NCI-H1436 treated with DMSO at 0.1 percent for 48 hours (cell line): ENCODE measurements at places on chromosomes 1 and 21.

- DNase-seq: no peak
These were observed 221.3 kb upstream of the KCTD3 start for GRCh38 chr1:215345766-215346165.

- DNase-seq: no peak
These were observed 40.1 kb downstream of the PTAFR start for GRCh38 chr1:28136169-28136921.

DNA sequence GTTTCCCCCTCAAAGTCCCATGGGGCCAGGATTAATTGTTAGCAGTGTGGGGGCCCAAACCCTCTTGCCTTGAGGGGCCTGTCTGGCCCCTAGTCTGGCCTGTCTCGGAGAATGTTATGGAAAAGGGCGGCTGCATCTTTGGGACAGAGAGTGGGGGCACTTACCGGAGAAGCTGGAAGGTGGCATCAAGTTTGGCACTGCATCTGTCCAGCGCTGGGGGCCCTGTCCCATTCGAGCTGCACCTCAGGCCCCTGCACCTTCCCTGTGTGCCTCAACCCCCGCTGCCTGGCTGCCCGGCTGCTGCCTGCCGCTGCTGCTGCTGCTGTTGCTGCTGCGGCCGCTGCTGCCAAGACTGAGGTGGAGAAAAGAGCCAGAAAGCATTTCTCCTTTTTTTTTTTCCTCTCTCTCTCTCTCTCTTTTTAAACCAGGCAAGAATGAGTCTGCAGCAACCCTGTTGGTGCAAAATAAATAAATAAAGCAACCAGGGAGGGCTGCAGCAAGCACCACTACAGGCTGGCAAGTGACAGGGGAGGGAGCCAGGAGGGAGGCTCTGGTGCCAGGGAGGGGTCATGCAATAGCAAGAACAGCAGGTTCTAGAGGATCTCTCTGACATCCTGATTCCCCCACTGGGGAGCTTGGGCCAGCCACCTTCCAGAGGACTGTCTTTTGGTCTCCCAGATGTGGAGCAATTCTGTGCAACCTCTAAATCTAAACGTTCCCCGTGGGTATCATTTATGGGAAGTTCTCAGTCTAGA lies at the start of gene LINGO4:
LINGO4 (minus strand) TSS at position 354 of the 755 bp plus-strand sequence. CDS start 2,715 bp downstream, outside the sequence.
- no peak for DNase-seq

DNA sequence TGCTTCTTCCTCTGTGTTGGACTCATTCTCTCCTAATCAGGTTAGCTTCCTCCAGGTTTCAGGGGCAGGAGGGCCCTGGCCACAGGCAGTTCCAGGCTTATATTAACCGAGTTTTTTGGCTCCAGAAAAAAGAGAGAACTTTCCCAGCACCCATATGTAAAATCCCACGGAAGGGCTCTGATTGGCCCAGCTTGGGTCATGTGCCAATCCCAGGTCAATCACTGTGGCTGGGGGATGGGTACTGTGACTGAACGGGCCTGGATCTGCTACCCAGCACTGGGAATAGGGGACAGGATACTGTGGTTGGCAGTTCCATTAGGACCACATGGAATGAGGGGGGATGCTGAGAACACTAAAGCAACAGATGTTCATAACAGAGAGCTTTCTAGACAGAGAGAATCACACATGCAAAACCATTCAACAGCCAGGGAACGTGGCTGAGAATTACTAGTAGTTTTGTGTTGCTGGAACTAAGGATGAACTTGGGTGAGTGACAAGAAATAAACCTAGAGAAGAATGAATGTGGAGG lies 51.1 kb upstream of the NEK2 start:
- DNase-seq: no peak

DNA sequence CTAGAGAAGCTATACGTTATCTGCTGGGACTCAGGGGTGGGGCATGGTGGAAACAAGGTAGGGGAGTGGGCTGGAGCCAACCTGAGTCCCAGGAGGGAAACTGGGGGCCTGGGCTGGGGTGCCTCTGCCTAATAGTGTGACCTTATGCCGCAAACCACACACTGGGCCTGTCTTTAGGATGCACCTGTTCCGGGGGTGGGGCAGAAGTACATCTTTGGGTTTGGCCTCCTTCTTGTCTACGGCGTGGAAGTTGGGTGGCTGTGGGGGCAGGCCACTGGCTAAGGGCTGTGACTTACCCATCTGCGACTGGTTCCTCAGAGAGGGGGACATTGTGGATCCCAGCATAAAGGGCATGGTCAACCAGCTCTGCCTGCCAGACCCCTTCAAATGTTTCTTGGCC lies 44.2 kb downstream of the FAAH start:
- DNase-seq: no peak

- no peak for DNase-seq
These were observed 5.7 kb upstream of the MATN1 start for GRCh38 chr1:30728832-30729638.

DNA sequence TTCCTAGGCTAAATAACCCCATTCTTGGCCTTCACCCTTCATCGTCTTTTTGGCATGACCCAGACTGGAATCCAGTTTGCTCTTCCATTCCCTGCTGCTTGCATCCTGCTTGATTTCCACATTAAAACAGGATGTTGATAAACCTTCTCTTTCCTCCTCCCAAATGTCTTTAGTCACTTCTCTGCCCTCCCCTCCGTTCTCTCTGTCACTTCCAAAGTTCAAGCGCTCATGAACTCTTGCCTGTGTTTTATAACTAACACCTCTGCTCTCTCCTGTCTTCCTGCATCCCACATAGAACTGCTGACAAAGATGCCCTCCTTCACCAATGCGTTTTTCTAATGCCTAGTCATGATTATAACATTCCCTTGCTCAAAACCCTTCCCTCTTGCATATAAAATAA lies 65.6 kb upstream of the SLC44A3 start:
- DNase-seq: no peak

- no peak for DNase-seq
These were observed 1756.5 kb downstream of the NCAM2 start for GRCh38 chr21:22754746-22755145.

GRCh38 chr1:245888809-245889208 lies 618.3 kb downstream of the SMYD3 start:
- no peak for DNase-seq

GRCh38 chr1:89390707-89391106 lies 26.8 kb downstream of the GBP6 start:
- DNase-seq: no peak
